ENCODE measurements at places on chromosomes 3 and 15. TPM values are rescaled to one million over a fixed set of nuclear protein-coding genes. Genes with fewer than 3 reads are reported as not detected.

DNA sequence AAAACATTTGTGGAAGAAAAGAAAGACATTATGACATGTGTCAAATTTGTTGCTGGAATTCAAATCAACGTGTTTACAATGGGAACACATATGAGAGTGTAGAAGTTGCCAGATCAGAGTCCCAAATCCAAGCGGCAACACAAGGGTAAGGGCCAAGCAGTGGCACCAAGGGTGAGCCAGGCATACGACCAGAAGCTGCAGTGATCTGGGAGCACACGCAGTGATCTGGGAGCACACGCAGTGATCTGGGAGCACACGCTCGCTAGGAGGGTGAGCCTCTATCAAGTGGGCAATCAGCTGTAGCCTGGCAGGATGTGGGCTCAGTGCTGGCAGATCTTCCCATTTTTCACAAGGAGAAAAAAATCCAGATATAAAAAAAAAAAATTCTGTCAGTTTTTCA is 148.2 kb downstream of the TLE3 start:
- DNase-seq, result no peak

- peak; percentile 59 for DNase-seq
Observed at GRCh38 chr3:184651904-184652303, 60.0 kb downstream of the MAGEF1 start.

- DNase-seq, result peak; percentile 93
Observed at GRCh38 chr3:160129459-160130061, 95.7 kb upstream of the C3orf80 start.

DNA sequence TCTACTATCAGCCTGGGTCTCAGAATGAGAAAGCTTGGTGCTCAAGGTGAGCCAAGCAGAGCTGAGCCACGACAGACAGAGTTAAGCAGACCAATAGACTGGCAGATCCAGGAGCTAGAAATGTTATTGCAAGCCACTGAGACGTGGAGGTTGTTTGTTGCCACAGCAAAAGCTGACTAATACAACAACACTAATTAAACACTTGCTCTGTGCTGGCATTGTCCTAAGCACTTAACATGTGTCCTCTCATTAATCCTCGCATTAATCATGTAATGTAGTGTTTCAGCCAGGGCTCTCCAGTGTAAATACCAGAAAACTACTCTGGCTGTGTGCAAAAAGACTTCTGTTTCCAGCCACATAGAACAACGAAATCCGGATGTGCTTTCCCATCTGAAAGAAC is 11.6 kb upstream of the SPSB4 start:
- DNase-seq, result no peak

The LMAN1L gene
- total RNA-seq, result not detected

The XCR1 gene
- total RNA-seq, result not detected
